ENCODE measurements at places on chromosomes 13 and 19.
A peak's percentile ranks its signal among the peaks of the same experiment; 100 is the strongest.

GRCh38 chr13:58906329-58907007 is 1257.3 kb downstream of the DIAPH3 start:
- peak; percentile 9 for DNase-seq

- peak; percentile 67 for DNase-seq
Observed at GRCh38 chr19:33628921-33629825, 7.4 kb downstream of the CHST8 start.

- no peak for DNase-seq
Observed at GRCh38 chr13:40217675-40218074, 448.8 kb downstream of the FOXO1 start.

- no peak for DNase-seq
Observed at GRCh38 chr19:32018014-32018413, 327.4 kb upstream of the ZNF507 start.

- no peak for DNase-seq
Observed at GRCh38 chr13:87777387-87777786, 106.2 kb downstream of the SLITRK5 start.

DNA sequence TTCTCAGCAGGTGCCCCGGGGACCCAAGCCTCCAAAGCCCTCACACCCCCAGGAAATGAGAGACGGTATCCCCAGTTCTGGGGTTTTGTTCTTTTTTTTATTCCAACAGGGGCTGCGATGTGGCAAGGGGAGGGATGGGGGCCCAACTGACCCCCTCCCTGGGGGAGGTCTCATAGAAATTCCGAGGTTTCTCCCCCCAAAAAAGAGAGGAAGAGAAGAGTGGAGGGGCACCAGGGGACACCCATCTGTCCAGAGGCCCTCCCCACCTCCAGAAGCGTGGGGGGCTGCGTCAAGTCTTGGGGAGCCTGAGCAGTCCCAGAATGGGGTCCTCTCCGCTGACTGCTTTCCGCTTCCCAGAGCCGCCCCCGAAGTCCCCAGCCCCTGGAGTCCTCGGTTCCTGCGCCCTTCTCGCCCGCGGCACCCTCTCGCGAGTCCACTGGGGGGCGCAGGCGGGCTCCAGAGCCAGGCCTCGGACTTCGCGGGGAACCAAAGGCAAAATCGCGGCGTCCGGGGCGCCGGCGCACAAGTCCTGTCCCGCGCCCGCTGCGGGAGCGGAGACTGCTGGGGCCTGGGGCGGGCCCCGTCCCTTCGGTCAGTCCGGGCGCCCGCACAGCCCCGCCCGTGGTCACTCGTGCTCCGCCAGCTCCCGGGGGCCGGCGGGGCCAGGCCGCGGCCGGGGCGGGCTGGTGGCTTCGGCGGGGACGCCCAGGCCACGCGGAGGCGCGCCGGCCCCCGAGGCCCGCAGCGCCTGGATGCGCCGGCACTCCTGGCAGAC is 4.4 kb upstream of the ATP1A3 start:
- DNase-seq = peak; percentile 90

GRCh38 chr13:105030851-105031250 is 1504.6 kb downstream of the EFNB2 start:
- DNase-seq = no peak

DNA sequence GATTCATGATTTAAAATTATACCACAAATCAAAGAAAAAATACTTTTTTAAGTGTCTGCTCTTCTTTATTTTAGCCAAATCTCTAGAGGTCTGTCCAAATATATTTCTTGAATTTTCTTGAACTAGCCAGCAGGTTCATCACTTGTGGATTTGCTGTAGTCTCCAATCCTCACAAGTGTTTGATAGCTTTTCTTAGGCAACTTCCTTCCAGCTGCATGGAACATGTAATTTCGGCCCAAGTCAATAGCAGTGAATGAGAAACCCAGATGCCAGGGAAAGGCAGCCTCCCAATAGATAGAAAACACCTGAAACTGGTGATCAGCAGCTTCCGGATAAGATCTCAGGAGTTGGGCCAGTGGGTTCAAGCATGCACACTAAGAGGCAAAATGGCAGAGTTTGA is 15.6 kb upstream of the RNASEH2B start:
- DNase-seq = no peak

GRCh38 chr19:32809754-32810153 is 59.8 kb downstream of the SLC7A9 start:
- DNase-seq = no peak

GRCh38 chr19:4976401-4977298 is 7.7 kb downstream of the KDM4B start:
- peak; percentile 61 for DNase-seq

DNA sequence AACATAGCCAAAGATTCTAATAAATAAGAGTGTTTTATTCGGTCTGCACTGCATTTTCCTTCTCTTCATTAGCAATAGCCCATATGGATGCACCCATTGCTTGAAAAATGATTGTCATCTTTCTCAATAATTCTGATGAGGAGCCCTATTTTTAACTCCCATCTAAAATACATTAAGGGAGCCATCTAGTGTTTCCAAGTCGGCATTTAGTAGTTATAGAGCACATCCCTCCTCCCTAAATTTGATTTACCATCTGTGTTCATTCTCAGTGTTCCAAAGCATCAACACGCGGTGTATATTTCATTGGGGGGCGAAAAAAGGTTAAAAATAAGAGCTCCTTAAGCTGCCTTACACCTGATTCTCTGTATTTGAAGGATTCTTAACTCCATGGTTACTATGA is 119.2 kb upstream of the IPO5 start:
- DNase-seq = no peak

GRCh38 chr19:27654266-27654990 is 1558.5 kb downstream of the UQCRFS1 start:
- no peak for DNase-seq

GRCh38 chr19:14410091-14411051 is 8.8 kb downstream of the DDX39A start:
- no peak for DNase-seq

- DNase-seq = no peak
Observed at GRCh38 chr19:3183721-3184641, 1.7 kb upstream of the NCLN start.

GRCh38 chr13:32073180-32073864 is 41.7 kb downstream of the FRY start:
- DNase-seq = no peak

GRCh38 chr13:22024381-22024994 is 353.6 kb downstream of the FGF9 start:
- DNase-seq = no peak

DNA sequence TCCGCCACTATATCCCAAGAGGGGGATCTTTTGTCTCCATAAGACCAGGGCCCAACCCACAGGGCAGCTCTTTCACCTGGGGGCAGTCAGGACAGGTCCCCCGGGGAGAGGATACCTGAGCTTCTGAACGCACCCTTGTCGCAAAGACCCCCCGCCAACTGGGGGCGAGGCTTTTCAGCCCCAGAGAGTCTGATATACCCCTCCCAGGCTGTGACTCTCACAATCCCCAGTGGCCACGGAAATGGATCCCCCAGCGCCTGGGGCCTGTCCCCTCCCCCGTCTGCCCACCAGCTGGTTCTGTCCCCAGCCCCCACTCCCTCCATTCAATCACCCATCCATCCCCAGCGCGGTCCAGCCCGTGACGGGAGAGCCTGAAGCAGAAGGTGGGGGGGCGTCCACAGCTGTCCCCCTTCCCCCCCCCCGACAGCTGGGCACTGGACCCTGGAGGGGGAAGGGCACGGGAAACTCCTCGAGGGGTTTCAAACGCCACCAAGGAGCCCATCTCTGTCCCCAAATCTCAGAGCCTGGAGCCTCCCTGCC is 823 bp downstream of the DOCK6 start:
- no peak for DNase-seq

DNA sequence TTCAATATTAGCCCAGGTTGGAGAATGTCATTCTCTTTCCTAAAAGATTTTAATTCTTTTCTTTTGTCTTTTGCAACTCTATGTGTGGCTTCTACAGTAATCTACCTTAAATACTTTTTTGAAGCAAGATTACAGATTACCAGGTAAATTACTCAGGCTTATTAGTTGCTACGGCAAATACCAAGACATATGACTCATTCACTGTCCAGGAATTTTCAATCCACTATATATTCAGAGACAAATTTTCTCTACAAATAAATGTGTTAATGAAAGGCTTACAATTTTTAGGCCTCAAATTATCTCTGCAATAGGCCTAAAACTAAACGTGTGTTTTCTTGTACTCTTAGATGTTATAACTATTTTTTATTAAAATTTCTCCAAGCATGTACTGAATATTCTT is 631.3 kb downstream of the DIAPH3 start:
- DNase-seq = no peak

- DNase-seq = no peak
Observed at GRCh38 chr13:99572921-99573320, 71.6 kb downstream of the TM9SF2 start.

GRCh38 chr19:8307400-8307964 is 676 bp downstream of the CD320 start:
- DNase-seq = peak; percentile 64

- DNase-seq = no peak
Observed at GRCh38 chr13:85436029-85436428, 363.2 kb downstream of the SLITRK6 start.

DNA sequence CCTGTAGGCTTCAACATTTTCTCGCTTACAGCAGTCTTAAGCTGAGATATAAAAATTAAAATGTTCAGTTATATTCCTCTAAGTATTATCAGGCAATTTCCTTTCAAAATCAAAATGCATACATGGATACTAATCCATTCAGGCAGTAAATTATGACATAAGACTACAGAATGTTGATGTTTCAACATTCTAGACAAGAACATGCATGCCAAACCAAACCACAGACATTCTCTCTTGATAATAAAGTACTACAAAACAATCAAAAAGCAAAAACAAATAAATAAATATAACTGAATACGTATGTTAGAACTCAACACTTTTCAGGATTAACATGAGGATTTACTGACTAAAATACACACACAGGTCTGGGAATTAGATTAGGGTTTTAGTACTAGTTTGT is 7.7 kb downstream of the DIS3 start:
- DNase-seq = no peak
